ENCODE measurements at places on chromosomes 5 and 9.

GRCh38 chr9:27367175-27367798 is 70.3 kb upstream of the EQTN start:
- DNase-seq, result no peak

DNA sequence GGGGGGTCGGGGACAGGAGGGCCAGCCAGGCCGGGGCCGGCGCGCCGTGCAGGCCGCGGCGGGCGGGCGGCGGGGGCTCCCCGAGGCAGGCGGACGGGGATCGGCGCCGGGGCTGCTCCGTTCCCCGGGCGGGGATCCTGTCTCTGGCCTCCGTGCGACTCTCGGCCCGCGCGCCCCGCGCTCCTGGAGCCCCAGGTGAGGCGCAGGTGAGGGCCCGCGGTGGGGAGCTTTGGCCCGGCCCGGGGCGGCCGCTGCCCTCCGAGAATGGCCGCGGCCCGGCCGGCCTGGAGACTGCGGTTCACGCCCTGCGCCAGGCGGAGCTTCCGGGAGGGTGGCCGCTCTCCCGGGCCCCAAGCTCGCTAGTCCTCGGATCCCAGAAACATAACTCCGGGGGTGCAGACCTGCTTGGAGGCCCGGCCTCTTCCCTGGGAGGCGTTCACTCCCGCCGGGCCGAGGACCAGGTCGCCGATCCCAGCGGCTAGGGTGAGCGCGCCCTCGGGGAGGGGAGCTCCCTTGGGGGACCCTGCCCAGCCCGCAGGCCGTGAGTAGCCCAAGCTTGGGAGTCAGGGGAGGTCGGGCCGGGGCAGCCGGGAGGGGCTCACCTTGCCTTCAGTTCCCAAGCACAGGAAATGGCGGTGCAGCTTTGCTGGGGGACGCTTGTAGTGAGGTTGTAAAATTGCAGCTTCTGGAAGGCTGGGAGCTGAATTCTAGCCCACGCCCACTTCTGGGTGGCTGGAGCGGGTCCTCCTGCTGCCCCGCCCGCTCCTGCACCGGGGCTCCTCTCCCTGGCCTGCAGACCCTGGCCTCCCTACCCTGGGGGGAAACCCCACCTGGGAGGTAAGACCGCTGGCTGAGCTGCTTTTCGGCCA is 723 bp downstream of the PPP1R26 start:
- DNase-seq, result no peak

- no peak for DNase-seq
Observed at GRCh38 chr9:112408275-112408674, 28.4 kb downstream of the HSDL2 start.

- DNase-seq, result no peak
Observed at GRCh38 chr5:105735704-105736103, 1935.0 kb downstream of the EFNA5 start.

GRCh38 chr5:83368319-83368718 is 103.2 kb upstream of the VCAN start:
- DNase-seq, result no peak

DNA sequence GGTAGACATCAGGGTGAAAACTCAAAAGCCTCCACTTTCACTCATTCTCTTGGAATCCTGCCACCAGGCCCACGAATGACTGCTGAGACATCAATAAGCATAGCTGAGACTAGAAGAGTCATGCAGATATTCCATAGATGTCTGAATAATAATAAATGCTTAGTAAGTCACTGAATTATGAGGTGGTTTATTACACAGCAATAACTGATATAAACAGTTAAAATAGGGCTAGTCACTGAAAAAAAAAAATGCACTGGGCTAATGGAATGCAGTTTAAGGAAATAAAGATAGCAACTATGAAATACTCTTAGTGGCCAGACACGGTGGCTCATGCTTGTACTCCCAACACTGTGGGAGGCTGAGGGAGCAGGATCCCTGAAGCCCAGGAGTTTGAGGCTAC is 262.8 kb upstream of the CDH6 start:
- DNase-seq, result no peak

- DNase-seq, result no peak
Observed at GRCh38 chr5:176731506-176732160, 78.7 kb upstream of the UNC5A start.

- no peak for DNase-seq
Observed at GRCh38 chr9:19934301-19934871, 145.5 kb upstream of the SLC24A2 start.

- peak; percentile 34 for DNase-seq
Observed at GRCh38 chr5:54249210-54250028, 61.0 kb downstream of the ARL15 start.

- DNase-seq, result no peak
Observed at GRCh38 chr9:87872079-87872624, 10.5 kb upstream of the SPATA31E1 start.

DNA sequence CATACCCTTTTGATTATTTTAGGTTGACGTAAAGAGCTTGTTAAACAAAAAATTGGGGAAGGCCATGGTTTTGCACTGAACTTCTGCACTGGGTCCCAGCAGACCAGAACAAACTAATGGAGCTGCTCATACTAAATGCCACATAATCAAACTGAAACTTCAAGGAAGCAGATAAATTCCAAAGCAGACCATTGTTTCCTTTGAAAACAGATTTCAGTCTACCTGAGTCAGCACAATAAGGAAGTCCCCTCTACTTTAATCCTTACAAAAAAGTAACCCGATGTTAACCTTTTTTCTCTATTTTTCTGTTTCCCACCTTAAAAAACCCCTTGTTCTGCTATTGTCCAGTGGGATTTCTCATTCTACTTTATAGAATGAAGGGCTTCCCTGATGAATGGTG is 39.2 kb downstream of the WDR36 start:
- no peak for DNase-seq

- no peak for DNase-seq
Observed at GRCh38 chr9:20981486-20981885, 50.0 kb downstream of the HACD4 start.

- DNase-seq, result no peak
Observed at GRCh38 chr9:131299346-131299960, 9.9 kb downstream of the PLPP7 start.

All from NCI-H2029 (cell line).